ENCODE measurements at places on chromosomes 6 and 20.

DNA sequence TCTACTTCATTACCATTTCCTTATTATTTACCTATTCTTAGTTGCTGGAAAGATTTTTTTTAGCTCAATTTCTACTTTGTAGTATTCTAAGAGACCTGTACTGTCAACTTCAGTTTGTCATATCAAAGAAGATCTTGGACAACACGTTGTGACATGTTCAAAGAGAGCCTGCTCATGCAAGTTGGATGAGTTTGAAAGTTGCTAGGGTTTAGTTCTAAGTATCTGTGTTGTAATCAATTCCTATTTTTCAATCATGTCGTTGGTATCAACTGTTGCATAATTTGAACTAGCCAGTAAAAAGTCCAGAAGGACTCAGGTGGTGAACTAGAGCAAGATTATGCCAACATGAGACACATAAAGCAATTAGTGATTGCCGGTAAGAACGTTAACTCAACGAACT lies 30.2 kb downstream of the PKIB start:
- no peak for DNase-seq

- no peak for DNase-seq
These were observed 15.3 kb downstream of the TNFAIP3 start for GRCh38 chr6:137882225-137882961.

DNA sequence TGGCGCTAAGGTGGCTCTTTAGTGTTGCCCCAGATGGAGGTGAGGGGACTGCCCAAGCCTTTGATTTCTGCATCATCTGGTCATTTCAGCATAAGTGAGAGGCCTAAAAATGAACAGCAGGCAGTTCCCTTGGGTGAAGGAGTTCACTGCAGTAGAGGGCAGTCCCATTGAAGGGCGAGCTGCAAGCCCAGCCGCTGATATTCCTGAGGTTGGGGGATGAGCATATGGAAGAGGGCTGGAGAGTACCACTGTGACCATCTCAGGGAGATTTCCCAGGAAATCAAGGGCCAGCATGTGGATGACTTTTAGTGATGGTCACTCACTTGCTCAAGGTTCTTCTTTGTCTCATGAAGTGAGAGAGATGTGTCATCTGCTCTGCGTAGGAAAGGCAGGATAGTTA lies 9.3 kb downstream of the TOX2 start:
- no peak for DNase-seq

DNA sequence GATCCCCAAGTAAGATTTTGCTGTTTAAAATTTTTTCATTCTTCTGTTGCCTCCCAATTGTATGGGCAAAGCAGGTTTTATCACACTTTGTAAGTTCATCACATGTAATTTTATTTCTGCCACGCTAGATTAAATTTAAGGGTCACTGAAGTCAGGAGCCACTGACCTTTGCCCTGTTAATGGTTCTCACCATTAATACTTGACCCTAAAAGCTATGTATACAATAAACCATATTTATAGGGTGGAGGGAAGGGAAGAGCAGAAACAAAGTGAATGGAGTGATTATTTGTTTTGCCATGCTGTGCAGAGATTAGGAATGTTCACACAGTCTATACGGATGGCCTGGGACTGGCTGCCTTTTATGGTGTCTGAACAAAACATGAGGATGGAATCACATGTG lies 186.7 kb downstream of the BMP2 start:
- no peak for DNase-seq

GRCh38 chr6:146670161-146670560 lies 71.4 kb downstream of the ADGB start:
- no peak for DNase-seq

DNA sequence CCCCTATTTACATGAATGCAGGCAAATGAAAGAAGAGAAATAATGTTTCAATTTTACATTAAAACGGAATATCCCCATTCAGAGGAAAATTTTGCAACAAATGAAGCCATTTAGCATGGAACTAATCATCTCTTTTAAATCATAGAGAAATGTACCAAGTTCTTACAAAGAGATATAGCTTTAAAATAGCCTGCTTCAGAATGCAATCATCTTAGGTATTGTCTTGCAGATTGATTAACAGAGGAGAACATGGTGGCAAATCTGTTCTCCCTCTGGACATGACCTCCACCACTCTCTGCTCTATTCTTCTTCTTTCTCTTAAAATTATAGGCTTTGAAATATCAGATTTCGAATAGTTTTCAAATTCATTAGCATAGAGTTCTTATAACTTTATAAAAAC lies 155.7 kb upstream of the DTNBP1 start:
- DNase-seq = no peak

- no peak for DNase-seq
These were observed 126.3 kb downstream of the TOX2 start for GRCh38 chr20:44041001-44041400.

GRCh38 chr6:166308033-166308768 lies at the start of gene PRR18:
Gene PRR18 (minus strand): TSS chr6:166308392. CDS start chr6:166308142, 250 bp downstream.
- no peak for DNase-seq

DNA sequence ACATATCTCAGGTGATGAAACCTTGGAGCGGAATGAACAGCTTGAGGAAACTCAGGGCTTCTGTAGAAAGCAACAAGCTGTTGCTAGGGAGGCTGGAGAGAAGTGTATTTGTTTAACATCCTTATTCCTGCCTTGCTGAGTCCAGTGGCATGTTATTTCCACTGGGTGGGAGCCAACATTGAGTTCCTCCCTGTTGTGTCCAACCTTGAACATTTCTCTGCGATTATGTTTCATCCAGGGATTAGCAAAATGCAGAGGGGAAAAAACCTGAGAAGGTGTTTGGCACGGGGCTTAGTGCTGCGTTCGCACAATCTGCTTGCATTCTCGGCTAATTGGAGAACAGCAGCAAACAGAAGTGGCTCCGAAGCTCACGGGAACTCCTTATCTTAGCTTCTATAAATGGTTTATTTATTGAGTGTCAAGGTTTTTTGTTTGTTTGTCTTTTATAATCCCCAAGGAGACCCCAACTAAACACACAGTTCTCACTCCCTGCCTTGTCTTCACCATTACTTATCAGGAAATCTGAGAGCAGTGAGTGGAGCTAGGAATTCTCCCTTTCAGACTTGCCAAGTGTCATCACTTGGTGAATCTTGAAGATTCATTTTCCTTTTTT lies 412.8 kb downstream of the CDC5L start:
- no peak for DNase-seq

- DNase-seq = no peak
These were observed 8.2 kb upstream of the PXDC1 start for GRCh38 chr6:3759646-3760232.

DNA sequence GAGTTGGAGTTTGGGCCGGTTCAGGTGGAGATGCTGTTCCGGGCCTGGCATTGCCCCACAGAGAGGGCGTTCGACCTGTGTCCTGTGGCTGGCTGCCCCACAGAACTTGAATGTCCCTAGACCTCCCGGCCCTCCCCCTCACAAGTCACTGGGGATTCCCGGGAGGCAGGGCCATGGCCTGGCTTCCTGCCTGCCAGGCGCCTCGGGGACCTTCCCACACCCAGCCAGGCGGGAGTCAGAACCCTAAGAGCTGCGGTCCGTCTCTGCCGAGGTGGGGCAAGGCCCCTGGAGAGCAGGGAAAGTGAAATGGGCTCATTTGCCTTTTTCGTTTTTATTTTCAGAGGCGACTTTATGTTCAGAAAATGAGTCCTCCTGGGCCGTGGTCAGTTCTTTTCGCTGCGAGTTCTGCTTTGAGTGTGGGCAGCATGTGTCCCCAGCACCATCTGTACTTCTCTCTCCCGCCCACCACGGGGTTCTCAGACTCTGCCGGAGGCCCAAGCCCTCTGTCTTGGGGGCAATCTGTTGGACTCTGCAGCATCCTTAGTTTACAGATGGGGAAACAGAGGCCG lies 8.5 kb downstream of the RBM38 start:
- no peak for DNase-seq

GRCh38 chr20:48326868-48327267 lies 500.9 kb downstream of the PREX1 start:
- DNase-seq = no peak

GRCh38 chr6:156989159-156989806 lies 212.1 kb downstream of the ARID1B start:
- DNase-seq = no peak

DNA sequence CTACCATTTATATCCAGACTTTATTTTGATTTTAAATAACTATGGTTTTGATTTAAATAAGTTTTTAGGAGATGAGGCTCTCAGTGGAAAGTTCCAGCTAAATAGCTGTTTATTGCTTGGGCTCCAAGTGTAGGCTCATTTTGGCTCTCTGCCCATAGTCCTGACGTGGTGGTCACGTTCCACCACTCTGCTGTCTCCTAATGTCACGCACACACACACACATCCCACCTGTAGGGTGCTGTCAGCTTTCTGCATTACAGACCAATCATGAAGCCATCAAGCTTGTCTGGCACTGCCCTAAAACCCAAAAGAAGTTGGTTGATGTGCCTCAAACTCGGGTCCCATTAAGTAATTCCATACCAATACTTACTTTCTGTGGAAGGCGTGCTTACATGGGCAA lies 45.4 kb downstream of the PANK2 start:
- no peak for DNase-seq

DNA sequence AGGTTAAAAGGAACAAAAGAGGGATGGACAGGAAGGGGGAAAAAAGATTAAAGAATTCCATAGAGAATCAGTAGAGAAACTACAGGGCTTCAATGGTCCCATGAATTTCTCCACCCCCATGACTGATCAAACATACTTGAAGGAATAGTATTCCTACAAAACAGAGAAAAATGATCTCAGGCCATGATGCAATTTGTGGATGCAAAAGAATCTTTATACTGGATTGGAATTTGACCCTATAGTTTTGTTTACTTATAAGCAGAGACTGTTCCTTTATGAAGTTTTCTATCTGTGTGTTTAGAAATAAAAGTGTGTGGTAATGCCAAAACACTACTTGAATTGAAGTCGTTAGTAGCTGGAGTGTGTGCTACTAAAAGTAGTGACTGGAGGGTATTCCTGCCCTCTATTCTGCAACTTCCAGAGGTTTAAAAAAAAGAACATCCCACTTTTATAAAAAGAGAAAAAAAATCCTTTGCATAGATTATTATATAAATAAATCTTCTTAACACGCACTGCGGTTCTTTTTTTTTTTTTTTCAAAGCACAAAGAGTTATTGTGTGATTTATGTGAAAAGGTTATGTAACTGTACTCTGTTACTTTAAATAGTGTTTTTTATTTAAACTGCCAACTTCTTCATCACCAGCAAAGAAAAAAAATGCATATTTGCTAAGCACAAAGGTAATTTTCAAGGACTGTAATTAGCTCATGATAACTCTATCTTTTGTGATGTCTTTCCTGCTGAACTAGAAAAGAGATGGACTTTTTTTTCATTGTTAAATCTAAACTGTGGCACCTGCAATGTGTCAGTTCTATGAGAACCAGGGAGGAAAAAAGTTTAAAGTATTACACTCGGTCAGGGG lies 214.5 kb upstream of the CITED2 start:
- DNase-seq = no peak

DNA sequence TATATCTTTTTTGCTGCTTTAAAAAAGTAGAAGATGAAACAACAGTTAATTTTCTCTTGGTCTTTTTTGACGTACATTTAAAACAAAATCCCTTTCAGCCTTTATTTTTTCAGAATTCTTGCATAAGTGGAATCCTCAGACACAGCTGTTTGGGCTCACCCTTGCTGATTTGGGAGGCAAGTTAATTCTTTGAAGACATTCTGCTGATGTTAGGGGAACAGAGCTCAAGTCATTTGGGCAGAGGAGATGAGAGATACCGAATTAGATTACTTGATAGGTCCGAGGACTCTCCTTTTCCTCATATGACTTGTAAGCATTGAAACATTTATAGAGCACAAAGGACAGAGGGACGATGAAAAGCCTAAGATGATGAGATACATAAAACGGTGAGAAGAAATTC lies 567.9 kb upstream of the CITED2 start:
- no peak for DNase-seq

- no peak for DNase-seq
These were observed 13.9 kb upstream of the VAPB start for GRCh38 chr20:58374906-58375758.

DNA sequence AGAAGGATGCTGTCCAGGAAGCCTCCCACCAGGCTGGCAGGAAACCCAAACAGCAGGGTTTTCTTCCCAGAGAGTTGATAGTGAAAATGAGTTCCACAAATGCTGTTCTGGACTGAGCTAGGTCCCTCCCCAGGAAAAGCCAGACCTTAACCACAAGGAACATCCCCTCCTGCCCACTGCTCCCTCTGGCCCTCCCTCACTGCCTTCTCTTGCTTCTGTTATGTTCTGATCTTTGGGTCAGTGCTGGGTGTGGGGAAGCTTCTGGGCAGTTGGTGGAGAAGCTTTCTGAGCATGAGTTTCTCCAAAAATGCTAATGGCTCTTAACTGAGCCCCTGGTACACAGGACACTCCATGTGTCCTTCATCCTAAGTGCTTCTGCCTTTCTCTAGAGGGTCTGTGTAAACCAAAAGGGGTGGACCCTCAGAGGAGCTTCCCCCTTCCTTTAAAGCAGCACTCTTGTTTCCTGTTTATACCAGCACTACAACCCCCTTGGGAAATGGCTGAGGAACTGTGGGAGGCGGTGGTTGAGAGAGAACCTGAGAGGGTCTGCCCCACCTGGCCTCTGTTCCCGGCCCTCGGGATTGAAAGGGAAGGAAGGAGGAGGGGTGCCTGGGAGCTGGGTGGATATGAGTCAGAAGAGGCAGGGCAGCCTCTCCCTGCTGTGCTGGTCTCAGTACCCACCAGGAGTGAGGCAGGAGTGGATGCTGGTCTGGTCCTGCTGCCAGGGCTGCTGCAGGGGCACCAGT lies 42.0 kb downstream of the CDS2 start:
- no peak for DNase-seq

- no peak for DNase-seq
These were observed 160.7 kb downstream of the UST start for GRCh38 chr6:148907573-148907972.

DNA sequence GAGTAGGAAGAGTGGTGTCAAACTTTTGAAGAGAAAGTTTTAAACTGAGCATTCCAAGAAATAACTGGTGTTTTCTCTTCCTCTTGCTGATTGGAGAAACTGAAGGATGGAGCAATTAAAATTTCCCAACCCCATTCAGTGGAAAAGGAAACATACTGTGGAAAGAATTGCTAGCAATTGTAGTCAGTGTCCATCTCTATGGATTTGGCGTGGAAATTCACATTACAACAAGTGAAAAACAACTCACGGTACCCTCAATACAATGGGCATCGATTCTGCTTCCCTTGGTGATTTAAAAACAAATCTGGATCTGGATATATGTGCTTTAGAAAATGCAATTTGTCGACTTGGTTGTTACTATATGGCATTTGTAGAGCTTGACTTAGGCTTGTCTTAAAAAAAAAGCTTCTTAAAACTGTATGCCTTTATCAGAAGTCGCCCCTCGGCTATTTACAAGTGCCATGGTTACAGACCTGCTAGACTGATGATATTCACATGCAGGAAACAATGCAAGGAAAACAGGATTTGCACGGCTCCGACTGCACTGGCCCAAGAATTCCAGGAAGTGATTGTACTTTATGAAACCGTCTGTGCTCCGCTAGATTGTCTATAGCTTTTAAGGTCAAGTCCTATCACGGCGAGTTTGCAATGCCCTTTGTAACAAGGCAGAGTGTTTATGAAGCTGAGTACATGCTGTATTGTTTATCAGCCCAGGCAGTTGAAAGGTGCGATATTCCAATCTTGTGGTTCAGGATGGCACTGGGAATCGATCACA lies 131.7 kb upstream of the PHACTR1 start:
- no peak for DNase-seq

DNA sequence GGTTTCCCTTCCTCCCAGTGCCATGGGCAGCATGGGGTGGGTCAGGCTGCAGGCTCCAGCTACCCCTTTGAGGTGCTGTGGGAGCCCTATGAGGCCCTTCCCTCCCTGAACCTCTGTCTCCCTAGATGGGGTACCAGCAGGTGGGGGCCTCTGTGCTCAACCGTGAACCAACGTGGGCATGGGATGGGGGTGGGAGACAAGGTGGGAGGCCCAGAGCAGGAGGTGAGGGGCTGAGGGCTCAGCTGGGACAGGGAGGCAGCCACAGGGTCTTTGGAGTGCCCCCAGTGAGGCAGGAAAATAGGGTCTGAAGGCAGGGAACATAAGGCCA lies 33.3 kb downstream of the SUN5 start:
- DNase-seq = no peak
